ENCODE measurements at places on chromosomes 2 and 18.

GRCh38 chr18:9987345-9987744, 73.5 kb downstream of the VAPA start:
- no peak for DNase-seq

DNA sequence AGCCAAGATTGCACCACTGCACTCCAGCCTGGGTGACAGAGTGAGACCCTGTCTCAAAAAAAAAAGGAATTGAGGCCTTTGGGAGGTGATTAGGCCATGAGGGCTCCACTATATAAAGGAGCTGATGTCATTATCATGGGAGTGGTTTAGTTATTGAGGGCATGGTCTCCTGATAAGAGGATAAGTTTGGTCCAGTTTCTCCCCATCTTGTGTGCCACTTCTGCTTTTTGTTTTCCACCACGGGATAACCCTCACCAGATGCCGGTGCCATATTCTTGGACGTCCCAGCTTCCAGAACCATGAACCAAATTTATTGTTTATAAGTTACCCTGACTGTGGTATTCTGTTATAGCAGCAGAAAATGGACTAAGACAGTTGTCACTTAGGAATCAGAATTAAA, 125.8 kb downstream of the C1D start:
- DNase-seq = no peak

DNA sequence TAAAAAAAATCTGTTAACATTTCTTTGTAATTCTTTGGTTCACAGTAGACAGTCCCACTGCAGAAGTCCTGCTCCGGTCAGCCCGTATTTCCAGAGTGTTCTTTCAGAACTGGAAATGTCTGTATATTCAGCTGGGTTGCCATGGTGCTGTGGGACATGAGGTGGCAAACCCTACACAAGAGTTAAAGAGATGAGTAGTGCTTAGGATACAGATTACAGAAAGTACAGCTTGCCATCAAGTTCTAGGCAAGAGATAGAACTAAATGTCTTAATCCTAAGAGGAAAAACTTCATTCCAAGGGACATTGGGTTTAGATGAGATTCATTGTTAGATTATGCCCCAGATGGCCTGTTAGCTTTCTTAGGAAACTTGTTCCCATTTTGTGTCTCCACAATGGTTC, 60.1 kb downstream of the FMNL2 start:
- DNase-seq = no peak

DNA sequence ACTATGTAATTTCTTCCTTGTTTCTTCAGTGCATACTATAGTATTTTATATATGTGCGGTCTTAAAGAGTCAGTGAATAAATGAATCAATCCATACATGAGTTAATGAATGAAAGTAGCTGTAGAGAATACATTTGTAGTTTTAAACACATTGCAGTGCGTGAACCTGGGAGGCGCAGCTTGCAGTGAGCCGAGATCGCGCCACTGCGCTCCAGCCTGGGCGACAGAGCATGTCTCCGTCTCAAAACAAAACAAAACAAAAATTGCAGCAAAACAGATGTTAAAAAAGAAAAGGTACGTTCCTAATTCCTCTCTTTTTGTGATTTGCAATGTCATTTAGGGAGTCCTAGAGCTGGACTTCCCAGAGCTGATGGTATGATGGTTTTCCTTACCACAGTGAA, 1144.8 kb upstream of the FANCL start:
- DNase-seq = no peak

DNA sequence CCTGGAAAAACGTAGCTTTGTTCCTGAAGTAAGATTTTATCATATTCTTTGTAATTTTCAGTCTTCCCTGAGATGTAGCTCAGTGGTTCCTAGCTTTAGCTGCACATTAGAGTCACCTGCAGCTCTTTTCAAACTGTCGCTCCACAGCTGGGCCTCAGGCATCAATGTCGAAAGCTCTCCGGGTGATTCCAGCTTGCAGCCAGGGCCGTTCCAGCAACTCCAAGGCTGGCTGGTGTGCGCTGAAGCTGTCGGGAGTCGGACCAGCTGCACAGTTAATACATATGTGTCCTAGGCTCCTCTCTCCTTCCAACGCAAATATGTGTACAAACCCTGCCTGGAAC, 609 bp upstream of the ZNF2 start:
- DNase-seq = no peak

GRCh38 chr2:45131587-45131986, 122.3 kb upstream of the SIX2 start:
- DNase-seq = peak; percentile 20

- no peak for DNase-seq
Observed at GRCh38 chr2:10002109-10002508, 41.2 kb upstream of the KLF11 start.

GRCh38 chr18:51236225-51236624, 38.7 kb upstream of the MEX3C start:
- DNase-seq = no peak

GRCh38 chr2:223956300-223956699, 963 bp upstream of the MRPL44 start:
- DNase-seq = no peak

DNA sequence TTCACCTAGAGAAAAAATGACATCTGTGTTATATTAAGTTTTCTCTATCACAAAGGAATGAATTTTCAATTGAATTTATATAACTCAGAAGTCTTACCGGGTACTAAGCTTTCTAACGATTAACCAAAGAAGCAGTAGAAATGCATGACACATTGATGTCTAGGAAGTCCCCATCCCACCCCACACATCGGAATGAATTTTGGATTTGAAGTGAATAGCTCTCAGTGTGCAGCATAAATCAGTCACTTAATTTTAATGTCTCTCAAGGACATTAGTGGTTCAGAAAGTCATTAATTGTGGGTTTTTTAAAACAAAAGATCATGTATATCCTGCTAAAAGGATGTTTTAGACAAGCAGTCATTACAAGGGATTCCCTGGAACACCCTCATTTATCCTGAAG, 141.4 kb upstream of the PIEZO2 start:
- DNase-seq = no peak

GRCh38 chr2:66575625-66576310, 140.8 kb downstream of the MEIS1 start:
- DNase-seq = no peak

DNA sequence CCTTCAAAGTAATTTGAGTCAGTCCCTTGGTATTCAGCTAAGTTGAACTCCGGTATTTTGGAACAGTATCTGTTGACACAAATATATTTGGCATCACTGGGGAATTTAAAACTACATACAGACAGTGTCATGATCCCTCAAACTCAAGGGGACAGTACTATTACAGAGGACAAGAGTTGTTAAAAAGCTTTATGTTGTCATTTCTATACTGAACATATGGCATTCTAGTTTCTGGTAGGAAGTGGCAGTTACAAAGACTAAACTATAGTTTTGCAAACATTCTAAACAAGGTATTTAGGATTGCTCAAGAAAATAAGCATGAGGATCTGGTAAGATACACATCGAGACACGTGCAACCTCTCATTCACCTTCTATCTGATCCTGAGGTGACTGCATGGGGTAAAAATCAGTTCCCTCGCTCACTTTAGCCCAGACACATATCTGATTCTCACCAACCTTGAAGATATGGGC, 16.6 kb upstream of the CCNYL1 start:
- DNase-seq = no peak

GRCh38 chr2:106090916-106091618, 103.0 kb downstream of the UXS1 start:
- DNase-seq = no peak

GRCh38 chr2:113076954-113077669, 9.3 kb downstream of the IL1F10 start:
- no peak for DNase-seq

DNA sequence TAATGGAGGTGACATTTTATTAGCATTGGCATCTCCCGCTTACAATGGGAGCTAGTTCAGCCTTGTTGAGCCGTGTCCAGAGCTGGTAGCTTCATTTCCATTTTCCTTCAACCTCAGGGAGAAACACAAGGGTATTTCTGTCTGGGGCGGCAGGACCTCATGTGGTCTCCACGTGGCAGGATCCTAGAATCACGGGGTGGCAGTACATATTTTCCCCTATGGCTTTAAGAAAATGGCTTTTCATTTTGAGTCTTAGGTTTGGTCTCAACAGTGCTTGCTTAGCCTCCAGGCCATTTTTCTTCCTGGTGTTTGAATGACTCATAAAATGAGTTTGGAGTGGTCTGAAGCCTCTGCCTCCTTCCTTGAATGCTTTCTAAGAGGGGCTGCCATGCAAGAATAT, 20.3 kb downstream of the CABLES1 start:
- no peak for DNase-seq

DNA sequence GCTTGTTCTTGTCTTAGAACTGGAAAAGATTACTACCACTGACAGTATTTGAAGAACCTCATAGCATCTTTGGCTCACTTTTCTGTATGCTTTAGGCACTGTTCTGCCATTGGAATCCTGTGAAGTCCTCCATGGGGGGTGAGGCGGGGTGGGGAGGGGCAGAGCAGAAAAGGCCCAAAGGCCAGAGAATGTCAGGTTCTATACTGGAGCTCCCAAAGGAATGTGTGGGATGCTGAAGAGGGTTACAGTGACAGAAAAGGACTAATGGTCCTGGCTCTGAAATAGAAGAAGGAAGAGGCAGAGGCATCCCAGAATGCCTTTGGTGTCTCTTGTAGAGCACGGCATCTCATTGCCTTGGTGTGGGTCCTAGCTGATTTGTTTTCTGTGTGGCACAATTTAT, 141.9 kb downstream of the HAUS1 start:
- DNase-seq = no peak

DNA sequence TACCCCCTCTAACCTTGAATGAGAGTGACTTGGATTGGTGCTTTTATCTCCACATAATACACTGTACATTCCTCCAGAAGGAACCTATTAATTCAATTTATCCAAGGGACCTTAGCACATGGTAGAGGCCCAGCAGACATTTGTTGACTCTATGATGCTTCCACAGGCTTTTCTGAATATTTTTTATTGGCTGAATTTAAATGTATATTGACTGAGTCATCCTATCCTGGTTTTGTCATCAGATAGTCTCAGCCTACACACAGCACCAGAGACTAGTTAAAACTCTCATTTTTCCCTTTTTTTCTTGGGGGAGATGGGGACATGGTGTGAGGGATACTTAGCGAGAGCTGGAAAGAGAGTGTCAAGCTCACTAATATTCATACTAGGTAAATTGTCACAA, 101.6 kb downstream of the LRRC30 start:
- DNase-seq = no peak

GRCh38 chr2:136798766-136799165, 33.4 kb downstream of the THSD7B start:
- DNase-seq = no peak

GRCh38 chr2:30073523-30073922, 73.3 kb upstream of the YPEL5 start:
- DNase-seq = no peak

GRCh38 chr2:1136067-1136466, 185.4 kb downstream of the SNTG2 start:
- no peak for DNase-seq

DNA sequence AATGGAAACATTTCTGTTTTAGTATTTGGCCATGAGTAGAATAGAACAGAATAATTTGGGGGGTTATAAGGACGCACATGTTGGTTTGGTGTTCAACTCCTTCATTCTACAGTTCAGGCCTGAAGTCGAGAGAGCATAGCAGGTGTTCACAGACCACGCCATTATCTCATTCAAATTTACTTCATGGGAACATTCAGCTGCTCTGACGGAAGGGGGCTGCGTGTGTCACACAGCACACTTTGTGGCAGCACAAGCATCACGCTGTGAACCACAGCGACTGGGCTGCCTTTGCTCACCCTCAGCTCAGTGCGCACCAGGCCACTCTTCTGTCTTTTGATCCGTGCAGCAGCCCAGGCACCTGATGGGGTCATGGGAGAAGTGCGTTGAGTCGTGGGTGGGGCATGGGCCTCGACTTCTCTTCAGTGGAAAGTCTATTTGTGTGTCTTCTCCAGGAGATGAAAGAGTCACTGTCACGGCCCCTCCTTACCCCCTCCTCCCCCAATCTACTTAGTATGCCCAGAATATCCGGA, 348.6 kb upstream of the SALL3 start:
- DNase-seq = no peak

DNA sequence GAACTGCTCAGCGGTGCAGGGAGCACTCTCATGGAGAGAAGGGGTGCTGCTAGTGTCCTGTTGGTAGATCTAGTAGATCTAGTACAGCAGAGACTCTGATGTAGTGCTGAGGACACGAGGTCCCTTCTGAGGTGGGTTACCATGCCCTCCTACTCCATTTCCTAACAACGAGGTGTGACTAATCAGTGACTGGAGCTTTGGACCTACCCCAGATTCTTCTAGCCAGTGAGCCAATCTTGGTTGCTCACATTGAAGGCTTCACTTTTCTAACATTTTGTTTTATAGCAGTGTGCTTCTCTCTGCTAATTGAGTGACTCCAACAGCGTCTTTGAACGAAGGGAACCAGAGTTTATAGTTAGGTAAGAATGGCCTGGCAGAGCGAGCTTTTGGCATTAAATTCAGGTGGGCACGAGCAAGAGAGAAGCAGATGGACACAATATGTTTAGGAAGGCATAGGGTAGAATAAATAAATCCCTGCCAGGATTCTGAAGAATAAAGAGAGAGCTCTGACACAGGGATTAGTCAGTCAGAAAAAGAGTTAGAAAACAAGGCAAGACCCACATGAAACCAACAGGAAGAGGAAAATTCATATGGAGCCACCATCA, 306.0 kb upstream of the RAB12 start:
- DNase-seq = no peak

DNA sequence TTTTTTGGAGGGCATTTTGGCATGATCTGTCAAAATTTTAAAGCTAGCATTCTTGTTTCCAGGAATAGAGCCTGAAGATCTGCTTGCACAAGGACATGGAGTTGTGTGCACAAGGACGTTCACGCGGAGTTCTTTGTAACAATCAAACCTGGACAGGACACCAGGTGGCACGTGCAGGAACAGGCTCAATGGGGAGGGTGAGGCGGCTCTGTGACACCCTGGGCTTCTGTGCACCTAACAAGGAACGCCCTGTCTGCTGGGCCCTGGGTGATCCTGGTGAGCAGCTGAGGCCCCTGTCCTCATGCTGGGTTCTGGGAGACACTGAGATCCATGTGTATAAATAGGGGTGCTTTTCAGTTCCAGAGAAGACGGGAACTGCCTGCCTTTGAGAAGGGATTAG, 93.1 kb upstream of the PXDN start:
- DNase-seq = no peak

GRCh38 chr2:66327066-66327740, 107.7 kb upstream of the MEIS1 start:
- DNase-seq = no peak

- DNase-seq = no peak
Observed at GRCh38 chr2:234661175-234661574, 164.3 kb upstream of the ARL4C start.

GRCh38 chr18:3040173-3040572, 27.2 kb upstream of the LPIN2 start:
- DNase-seq = no peak

DNA sequence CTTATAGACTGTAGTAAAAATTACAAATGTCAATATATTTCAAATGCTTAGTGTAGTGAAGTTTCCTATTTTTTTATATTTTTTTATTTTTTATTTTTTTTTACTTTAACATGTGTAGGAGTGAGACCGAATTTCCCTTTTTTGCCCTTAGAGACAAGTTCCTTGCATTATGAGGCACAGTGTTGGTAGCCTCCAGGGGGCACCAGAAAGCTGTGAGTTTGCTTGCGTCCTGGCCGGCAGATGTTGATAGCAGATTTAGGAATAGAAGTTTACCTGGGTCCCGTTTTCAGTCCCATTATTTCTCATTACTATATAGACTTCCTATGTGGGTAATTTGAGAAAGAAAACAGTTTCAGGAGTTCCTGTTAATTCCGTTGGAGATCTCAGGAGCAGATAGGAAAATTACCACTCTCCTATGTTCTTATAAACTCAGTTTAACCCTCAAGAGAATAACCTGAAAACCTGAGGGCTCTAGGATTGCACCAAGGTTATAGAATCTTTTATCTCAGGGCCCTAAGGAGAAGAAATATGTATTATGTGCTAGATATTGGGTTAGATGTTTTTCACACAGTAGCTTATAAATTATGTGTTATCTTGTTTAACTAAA, 157.5 kb upstream of the SESTD1 start:
- DNase-seq = peak; percentile 2
